ENCODE measurements at places on chromosomes 3 and 15.

DNA sequence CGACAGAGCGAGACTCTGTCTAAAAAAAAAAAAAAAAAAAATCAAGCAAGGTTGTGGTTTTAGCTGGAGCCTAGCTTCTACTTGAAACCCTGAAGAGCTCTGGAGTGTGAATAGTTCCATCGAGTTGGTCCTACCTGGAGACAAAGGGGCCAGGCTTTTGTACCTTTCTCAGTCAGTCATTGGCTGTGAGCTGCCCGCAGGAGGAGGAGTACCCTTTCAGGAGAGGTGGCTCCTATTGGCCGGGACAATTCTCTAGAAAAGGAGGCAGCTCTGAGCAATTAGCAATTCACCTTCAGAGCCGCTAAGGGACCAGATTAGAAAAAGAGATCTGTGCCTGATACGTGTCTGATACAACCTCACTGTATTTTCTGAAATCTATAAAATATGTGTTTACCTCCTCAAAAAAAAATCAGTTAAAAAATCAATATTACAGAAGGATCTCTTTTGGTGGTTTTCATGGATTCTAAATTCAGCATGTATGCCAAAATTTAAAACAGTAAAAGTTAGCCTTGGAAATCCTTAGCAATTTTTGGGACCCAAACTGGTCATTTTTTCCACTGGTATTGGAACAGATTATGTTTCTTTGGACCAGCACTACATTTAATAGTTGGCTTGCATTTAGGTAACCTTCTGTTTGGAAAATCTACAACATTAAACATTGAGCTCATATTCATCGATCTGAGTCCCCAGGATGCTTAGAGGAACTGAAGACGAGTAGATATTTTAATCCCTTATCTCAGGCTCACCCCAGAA, 29.7 kb upstream of the PDCD6IP start:
- DNase-seq, result no peak

DNA sequence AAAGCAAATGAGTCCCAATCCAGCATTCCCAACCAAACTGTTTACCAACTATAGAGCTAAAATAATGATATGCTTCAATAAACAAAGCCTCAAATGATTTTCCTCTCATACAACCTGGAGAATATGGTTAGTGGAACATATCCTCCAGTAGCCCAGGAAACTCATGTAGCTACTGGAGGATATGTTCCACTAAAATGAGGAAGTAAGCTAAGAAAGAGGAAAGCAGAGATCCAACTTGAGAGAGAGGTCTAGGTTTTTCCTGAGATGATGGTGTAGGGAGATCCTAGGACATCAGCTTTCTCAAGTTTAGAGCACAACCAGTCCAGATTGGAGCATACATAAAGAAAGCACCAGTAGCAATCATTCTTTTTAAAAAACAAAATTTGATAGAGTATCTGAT, 44.6 kb upstream of the SLC4A7 start:
- peak; percentile 46 for DNase-seq

GRCh38 chr3:158347966-158348365, 223.0 kb upstream of the MLF1 start:
- no peak for DNase-seq

DNA sequence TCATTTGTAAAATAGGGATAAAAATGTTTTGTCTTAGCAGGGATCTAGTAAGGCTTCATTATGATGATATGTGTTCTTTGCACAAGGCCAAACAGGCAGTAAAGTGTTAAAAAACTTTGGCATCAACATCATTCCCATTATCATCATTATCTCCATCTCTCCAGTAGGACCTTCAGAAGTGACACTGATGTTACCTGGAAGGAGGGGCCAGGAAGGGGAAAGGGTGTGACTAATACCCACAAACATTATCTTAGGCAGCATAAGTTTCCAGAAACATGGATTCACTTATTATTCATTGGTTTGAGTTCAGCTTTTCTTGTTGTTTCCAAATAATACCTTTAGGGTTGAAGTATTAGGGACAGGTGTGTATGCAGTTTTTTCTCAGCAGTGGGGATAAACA, 399.6 kb downstream of the PTPRG start:
- no peak for DNase-seq

DNA sequence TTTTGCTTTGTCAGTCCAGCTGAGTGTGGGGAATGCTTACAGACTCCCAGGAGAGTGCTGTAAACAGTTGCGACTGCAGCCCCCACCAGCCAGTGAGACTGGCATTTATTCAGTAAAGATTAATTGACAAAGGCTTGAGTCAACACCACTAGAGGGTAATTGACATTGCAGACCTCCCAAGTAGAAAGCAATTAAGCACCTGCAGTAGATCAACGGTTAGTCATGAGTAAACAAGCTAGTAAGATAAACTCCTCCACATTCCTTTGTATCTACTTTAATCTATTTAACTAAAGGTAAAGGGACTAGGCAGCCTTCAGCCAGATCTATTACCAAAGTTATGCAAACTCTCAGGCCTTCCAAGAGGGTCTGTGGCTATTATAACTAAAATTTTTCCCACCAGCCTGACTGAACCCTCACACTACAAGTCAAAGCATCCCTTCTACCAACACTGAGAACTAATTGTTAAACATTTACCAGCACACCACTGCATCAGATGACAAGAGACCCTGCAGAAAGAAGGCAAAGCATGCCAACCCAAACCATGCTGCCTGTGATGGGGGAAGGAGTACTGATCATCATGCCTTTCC, 30.5 kb upstream of the GALNT15 start:
- DNase-seq, result no peak

DNA sequence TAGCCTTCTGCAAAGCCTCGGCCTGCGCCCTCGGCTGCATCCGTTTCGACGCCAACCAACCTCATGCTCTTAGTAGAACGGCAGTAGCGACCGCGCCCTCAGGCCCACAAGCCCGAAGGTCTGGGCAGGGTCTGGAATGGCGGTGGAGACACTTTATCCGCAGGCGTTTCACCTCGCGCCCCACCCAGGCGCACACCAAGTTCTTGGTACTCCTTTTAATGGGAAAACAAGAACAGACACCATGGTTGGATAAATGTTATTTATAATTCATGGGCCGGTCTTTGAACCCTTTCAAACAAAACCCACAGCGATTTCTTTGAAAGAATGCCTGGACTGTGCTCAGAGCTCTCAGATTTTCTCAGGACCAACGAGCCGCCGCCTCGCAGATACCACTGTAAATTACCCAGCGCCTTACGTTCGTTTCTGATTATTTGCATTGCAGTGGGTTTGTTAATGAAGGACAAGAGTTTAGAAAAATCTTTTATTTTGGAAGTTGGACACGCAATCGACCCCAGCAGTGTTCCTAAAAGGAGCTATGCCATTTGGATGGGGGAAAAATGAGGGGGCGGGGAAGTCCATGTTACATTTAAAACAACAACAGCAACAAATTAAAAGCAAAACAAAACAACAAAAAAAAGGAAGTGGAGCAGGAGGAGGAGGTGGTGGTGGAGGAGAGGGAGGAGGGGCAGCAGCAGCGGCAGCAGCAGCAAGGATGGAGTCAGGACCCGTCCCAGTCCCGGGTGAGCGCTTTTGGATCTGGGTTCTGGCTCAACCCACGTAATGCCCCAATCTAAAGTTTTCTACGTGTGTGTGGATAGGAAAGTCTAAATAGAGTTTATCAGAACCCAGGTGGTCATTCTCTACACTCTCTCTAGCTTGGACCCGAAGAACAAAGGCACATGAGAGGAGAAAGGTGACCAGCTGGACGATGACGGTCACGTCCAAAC, 993 bp upstream of the ISL2 start:
- DNase-seq, result peak; percentile 60

GRCh38 chr3:65575376-65575840, 463.3 kb downstream of the MAGI1 start:
- DNase-seq, result peak; percentile 3

DNA sequence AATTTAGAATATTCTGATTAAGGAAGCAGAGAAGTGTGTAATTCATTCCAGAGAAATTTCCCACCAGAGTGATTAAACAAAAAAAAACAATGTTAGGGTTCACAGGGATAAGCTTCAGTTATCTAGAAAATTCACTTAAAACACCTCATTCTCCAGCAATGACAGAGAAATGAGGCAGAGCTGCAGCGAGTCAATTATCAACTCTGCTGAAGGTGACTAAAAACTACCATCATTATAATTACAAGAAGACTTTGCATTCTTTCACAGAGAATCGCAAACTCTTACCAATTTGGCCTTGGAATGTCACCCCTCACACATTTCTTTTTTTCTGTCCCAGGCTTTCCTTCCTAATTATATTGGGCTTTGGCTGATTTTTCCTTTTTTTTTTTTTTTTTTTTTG, 117.1 kb downstream of the RAB11A start:
- DNase-seq, result no peak

DNA sequence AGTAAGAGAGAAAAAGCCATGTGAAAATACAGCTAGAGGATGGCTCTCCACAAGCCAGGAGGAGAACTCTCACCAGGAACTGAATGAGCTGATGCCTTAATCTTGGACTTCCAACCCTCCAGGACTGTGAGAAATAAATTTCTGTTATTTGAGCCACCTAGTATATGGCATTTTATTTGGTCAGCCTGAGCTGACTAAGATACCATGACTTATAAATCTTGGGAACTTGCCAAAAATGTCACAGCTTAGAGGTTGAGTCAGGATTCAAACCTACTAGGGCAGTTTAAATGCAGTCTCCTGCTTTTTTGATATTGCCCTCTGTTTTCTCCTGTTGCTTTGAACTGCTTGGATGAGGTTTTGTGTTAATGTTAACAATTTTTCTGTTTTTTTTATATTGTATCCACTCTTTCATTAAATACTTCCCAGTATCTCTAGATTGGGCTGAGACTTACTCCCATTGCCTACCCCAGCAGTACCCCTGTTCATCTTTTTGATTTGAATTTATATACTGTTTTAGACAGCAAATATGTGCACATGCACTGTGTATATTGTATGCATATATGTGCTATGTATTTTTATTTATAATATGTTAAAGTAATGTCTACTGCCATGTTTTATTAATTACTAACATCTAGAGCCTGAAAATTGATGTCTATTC, 1223.2 kb downstream of the OTOL1 start:
- DNase-seq, result no peak

GRCh38 chr3:53630547-53630946, 136.1 kb downstream of the CACNA1D start:
- DNase-seq, result no peak

DNA sequence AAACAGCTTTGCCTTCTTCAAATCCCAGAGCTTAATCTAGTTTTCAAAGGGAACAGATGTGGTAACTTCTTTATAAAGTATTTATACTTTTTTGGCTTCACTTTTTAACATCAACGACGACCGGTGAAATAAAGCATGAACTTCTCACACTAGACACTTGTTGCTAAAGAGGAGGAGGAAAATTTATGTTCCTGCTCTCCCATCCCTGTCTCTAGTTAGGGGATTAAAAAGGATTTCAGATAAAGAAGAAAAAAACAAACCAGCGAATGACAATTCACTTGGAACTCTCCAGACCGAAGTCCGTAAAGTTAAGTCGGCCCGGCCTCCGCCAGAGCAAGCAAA, 672 bp downstream of the NEDD4 start:
- DNase-seq, result no peak

DNA sequence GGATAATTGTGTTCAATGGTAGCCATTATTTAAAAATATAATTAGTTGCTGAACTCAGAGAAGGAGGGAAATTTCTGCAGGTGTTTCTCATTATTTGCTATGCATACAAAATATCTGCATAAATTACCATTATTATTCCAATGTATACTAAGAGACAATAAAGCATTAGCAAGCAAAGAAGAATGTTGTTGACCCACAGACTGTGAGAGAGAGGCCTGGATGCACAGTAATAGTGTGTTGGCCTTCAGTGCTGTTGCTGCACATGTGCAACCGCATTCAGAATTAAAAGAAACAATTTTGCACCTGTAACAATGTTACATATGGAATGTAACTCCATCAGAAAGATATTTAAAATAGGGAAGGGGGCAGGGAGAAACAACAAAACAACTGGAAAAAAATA, 155.6 kb upstream of the KCNH8 start:
- no peak for DNase-seq

GRCh38 chr3:154898443-154898842, 181.7 kb upstream of the MME start:
- no peak for DNase-seq

DNA sequence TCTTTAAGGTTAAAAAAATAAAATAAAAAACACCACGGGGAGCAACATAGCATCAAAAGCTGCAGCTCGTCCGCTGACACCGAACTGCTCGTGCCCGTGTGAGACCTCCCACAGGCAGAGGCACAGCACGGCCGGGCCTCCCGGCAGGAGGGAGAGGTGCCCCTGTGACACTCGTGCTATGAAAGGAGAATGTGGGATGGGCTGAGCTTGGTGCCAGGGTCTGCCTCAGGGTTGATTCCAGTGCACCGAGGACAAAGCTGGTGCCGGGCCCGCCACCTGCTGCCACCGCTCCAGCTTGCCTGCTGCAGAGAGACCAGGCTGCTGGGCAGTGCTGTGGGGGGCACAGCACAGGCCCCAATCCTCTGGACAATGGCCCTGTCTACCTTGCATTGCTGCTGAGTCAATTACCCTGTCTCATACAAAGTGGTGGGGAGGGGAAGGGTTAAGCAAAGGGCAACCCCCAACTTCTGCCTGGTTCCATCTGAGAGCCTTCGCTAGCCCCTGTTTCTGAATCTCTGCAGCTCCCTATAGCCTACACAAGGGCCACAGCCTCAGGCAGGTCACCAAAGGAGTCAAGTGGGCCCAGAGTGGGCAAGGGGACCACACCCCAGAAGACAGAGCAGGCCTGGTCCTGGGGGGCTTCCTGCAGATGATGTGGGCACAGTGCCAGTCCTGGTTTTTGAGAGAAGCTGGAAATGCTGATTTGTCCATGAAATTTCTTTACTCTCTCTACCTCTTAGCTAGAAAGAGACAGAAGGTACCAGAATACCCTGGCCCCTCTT, 74.0 kb upstream of the SNRPA1 start:
- no peak for DNase-seq

DNA sequence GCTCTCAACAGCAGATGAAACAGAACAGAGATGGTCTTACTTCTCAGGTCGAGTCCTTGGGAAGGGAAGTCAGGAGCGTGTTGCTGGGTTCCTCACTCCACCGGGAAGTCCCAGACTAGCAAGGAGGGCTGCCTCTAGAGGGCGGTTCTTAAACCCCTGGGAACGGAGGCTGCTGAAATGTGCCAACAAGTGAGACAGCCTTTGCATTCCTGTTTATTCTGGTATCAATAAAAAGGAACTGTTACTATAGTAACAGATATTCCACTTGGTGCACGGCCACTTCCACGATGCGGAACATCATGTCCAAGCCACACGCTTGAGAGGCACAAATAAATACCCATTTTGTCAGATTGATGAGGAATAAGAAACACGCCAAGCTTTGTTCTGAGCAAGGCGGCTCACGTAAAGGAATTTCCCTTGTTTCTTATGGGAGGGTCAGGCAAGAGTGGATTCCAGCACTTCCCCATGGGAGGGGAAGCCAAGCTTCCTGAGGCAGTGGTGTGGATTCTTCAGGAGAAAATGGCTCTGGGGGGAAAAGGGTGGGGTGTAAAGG, at the start of gene FAM107A:
FAM107A (minus strand) TSS at position 123 of the 553 bp plus-strand sequence. CDS start 7,531 bp downstream, outside the sequence.
- no peak for DNase-seq

DNA sequence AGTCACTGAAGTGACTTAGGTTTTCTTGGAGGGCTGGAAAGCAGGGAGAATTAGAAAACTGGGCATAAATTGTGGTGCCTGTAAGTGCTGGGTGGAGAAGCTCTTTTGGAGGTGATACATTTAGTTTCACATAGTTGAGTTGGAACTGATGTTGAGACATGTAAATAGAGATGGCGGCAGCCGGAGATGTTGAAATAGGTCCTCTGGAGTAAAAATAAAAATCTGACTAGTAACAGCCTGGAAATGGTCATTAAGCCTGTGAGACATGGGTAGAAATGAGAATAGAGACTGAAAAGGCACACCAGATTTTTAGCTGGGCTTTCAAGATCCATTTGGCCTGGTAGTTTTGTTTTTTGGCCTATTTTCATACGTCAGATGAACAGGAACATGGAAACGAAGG, 2.9 kb upstream of the NIT2 start:
- no peak for DNase-seq

GRCh38 chr15:73258271-73259108, 110.3 kb downstream of the HCN4 start:
- no peak for DNase-seq

Measured in inflammatory macrophage treated with lipopolysaccharide for 4 hours (primary cell).